ENCODE measurements at places on chromosomes 5 and 9. TPM values are rescaled to one million over a fixed set of nuclear protein-coding genes. Genes with fewer than 3 reads are reported as not detected.

NSA2 gene
- 77.0 TPM for total RNA-seq

BHMT2 gene
- 2.8 TPM for total RNA-seq

IFNA2 gene
- not detected for total RNA-seq

LRRC19 gene
- total RNA-seq, result not detected

MIER3 gene
- total RNA-seq, result 11.3 TPM

SLC35D2 gene
- total RNA-seq, result 14.7 TPM

KCNIP1 gene
- total RNA-seq, result 0.67 TPM

NRG2 gene
- 2.6 TPM for total RNA-seq

PSD2 gene
- 0.09 TPM for total RNA-seq

GLE1 gene
- 17.9 TPM for total RNA-seq

PAEP gene
- total RNA-seq, result not detected

STING1 gene
- total RNA-seq, result 56.1 TPM
